ENCODE measurements at places on chromosomes 2 and 18.

- DNase-seq, result no peak
Observed at GRCh38 chr2:19505-19904, 26.8 kb downstream of the FAM110C start.

GRCh38 chr18:78571063-78571785 is 408.4 kb upstream of the SALL3 start:
- DNase-seq, result no peak

DNA sequence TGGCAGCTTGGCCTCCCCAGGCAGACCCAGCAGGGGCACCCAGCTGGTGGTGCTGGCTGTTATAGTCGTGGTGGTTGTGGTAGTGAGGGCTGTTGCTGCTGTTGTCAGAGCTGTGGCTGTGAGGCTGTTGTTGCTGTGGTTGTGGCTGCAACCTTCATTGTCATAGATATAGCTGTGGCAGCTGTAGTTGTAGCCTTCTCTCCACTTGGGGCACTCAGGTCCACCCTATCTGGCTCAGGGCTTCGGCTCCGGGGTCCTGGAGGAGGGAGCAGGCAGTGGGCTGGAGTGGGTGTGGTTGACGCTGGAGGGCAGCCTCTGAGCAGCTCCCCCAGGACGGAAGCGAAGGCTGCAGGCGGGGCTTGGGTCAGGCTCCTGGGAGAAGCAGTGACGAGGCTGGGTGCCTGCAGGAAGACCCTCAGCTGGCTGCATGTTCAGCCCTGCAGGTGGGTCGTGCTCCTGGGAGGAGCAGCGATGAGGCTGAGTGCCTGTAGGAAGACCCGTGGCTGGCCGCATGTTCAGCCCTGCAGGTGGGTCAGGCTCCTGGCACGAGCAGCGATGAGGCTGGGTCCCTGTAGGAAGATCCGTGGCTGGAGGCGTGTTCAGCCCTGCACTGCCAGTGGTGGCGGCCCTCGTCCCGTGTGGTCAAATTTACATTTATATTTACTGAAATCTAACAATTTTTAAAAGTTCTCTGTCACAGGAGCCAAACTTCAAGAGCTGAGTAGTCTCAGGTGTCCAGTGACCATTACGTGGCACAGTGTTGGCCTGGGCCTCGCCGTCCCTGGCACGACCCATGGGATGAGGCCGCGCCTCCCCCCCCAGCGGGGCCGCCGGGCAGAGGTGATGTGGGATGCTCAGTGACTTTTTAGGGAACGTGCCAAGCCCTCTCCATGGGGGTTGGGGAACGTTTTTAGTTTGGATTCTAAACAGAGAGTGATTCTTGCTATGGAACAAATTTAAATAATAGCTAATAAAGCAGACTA is 79.2 kb upstream of the PXDN start:
- DNase-seq, result no peak

GRCh38 chr2:7725171-7725849 is 808.1 kb downstream of the RNF144A start:
- peak; percentile 34 for DNase-seq

DNA sequence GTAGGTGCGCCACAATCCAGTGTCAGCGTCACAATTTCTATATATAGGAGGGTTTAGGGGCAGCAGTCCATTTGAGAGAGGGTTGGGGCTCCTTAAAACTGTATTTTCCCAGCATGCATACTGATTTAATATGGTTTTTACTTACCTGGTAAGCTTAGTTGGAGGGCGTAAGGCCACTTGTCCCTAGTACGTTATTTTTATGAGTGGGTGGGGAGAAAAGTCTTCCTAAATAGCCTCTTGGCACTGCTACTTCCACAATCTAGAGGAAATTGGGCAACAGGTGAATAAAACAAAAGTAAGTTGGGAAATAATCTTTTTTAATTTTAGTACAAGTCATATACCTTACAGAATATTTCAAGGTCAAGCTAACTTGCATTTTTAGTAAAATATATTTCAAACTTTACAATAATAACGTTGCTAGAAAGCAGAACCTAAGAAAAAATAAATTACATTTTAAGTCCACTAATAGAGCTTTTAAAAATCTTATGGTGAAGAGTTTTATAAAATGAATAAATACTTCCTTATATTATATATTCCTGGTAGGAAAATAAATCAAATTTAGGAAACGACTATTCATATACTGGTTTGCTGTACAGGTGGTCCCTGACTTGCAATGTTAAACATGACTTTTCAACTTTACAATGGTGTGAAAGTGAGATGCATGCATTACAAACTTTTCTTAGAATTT is 20.9 kb downstream of the DHRS9 start:
- no peak for DNase-seq

DNA sequence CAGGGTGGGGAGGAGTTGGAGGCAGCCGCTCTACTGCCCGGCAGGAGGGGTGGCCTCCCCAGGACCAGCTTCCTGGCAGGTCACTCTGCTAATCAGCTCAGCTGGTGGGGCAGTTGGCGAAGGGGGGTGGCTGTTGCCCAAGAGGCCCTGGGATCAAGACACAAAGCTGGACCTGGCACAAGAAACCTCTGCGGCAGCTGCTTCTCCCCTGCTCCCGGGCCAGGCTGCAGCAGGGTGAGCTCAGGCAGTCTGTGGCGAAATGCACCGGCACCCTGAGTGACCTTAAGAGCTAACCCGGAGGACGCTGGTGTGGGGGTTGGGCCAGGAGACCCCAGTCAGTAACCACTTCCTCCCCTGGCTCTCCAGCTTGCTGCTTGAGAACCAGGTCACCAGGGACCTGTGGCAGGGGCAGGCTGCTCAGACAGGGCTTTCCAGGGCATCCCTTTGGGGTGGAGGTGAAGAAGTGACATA is 31.1 kb downstream of the TOGARAM2 start:
- peak; percentile 53 for DNase-seq

- no peak for DNase-seq
Observed at GRCh38 chr2:16254356-16254965, 314.1 kb downstream of the MYCN start.

DNA sequence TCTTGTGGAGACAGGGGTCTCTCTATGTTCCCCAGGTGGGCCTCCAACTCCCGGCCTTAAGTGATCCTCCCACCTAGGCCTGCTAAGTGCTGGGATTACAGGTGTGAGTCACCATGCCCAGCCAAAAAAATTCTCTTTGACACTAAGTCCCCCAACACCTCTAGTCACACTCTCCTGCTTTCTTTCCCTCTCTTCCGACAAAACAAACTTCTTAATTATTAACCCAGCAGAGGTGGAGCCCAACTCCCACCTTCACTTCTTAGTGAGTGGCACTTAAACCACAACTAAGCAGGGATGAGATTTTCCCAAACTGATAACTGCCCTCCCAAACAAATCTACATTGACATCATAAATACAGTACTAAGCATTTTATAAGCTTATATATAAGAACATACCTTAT is 60.5 kb upstream of the PMAIP1 start:
- no peak for DNase-seq

GRCh38 chr2:130790312-130790711 is 35.0 kb downstream of the AMER3 start:
- DNase-seq, result no peak

- DNase-seq, result no peak
Observed at GRCh38 chr2:148218326-148219075, 197.6 kb downstream of the MBD5 start.

- no peak for DNase-seq
Observed at GRCh38 chr2:84841577-84841976, 39.3 kb downstream of the TRABD2A start.

DNA sequence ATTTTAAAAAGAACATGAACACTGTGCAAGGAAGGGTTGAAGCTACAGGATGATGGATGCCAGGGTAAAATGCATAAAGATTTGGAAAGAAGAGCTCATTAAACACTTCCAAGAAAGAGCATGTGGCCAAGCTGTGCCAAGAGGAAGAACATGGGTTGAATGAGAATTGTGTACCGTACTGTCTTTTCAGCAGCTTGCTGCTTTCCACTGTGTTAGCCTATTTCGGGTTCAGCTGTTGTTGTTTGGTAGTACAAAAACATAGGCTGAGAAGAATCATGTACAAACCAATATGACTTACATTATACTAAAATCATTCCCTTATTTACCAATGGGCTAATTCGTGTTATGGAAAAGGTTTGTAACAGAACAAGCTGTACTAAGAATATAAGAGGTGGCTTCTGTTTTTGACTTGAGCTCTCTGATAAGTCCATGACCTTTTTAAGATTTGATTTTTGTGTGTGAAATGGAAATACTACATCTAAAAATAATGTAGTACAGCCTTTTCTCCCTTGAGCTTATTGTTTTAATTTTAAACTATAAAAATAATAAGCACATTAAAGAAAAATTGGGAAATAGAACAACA is 188.3 kb upstream of the STON1 start:
- no peak for DNase-seq

DNA sequence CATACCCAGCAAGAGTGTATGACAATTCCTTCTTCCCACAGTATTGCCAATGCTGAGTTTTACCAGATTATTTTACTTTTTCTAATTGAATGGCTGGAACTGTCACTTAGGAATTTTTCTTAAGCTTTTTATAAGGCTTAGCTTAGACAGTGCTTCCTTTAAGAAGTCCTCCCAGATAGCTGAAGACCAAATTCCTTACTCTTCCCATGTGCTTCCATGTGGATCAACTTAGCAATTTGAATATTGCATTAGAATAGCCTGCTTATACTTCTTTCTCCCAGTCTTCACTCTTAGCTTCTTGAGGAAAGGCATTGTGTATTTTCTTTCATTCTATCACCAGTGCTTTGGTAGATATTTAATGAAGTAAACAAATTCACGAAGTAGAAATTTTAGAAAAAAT is 1144.4 kb downstream of the LRP1B start:
- no peak for DNase-seq

GRCh38 chr2:229201521-229201920 is 69.6 kb downstream of the PID1 start:
- peak; percentile 74 for DNase-seq

DNA sequence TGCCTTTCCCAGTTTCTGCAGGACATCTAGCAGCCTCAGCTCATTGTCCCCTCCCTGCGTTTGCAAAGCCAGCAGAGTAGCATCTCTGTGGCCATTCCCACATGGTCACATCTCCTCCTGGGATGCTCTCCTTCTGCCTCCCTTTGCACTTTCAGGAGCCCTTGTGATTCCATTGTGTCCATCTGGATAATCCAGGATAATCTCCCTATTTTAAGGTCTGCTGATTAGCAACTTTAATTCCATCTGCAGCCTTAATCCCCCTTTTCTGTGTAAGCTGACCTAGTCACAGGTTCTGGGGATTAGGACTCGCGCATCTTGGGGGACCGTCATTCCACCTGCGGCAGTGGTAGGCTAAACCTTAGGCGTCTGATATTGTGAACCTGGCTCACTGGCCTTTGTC is 70.7 kb downstream of the NEDD4L start:
- DNase-seq, result no peak

DNA sequence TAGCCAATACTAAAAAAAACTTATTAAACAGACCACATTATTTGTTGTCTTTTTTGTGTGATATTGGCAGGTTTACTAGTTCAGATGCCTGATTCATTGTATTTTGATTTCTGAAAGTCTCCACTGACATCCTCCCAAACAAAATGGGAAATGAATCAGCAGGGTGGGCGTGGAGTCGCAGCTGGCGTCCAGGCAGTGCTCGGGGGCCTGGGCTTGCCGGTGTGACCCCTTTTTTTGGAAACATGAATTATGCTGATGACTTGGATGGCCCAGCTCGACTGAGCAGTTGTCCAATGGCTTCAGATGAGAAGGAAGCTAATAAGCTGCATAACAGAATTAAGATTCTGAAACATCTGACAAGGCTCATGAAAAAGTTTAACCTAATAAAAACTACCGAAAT is 1.7 kb upstream of the KCNG2 start:
- no peak for DNase-seq

GRCh38 chr18:13379930-13380690 is 161.6 kb downstream of the LDLRAD4 start:
- no peak for DNase-seq

- DNase-seq, result peak; percentile 26
Observed at GRCh38 chr2:99806758-99807157, 316.9 kb upstream of the REV1 start.

DNA sequence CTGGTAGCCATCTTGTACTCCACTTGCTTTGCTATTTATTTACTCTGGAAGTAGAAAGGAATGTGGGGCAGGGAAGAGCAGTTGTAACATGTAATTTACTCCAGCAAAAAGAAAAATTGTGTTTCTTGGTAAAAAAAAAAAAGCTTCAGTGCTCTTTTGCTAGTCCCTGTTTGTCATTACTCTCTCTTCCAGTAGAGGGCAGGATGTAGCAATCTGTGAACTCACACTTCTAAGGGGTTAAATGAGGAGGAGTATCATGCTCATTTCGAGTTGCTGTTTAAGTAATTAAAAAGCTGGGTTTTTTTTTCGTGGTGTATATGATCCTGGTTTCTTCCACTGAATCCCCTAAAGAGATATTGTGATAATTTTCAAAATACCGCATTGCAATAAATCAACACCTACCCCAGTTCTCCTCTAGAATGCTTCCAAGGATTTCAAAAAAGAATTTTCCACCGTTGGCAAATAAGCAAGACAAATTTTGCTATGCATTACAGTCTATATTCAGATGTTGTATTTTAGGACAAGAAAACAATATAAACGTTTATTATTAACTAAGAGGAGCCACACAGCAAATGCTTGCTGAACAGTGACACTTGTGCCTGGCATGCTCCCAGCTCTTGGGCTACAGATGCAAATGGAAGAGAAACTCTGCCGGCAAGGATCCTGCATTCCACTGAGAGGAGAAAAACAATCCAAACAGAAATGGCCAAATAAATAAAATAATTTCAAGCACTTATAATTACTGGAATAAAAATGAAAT is 261.6 kb downstream of the ASXL3 start:
- DNase-seq, result peak; percentile 5

- no peak for DNase-seq
Observed at GRCh38 chr2:176852667-176853066, 359.9 kb upstream of the HNRNPA3 start.

DNA sequence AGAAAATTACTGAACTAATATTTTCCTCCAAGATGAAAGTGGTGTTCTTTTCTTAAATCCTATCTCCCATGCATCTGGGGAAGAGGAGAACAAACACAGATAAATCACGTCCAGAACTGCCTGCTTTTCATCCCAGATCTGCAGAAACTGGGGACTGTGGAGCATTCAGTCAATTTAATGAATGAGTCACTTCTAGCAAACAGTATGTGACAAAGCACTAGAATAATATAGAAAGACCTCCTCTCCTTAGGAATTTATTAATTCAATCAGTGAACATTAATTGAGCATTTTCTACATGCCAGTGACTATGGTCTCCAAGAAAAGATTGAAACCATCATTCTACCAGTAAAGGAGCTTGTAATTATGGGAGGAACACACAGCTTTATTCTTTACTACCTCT is 693.4 kb upstream of the ID2 start:
- no peak for DNase-seq

- no peak for DNase-seq
Observed at GRCh38 chr18:1019191-1019590, 114.5 kb downstream of the ADCYAP1 start.

GRCh38 chr18:33751613-33752221 is 173.7 kb downstream of the ASXL3 start:
- no peak for DNase-seq

GRCh38 chr2:161415034-161415986 is 787 bp upstream of the TBR1 start:
- DNase-seq, result no peak

- DNase-seq, result no peak
Observed at GRCh38 chr2:46849046-46849715, 66.4 kb downstream of the MCFD2 start.

- DNase-seq, result no peak
Observed at GRCh38 chr18:79111483-79111882, 42.3 kb downstream of the ATP9B start.
